Omental fat pad (tissue), 4 donors: ENCODE measurements at places on chromosomes 11 and 22.
A peak's percentile ranks its signal among the peaks of the same experiment; 100 is the strongest.

- peak; percentile 66 for DNase-seq
Observed at GRCh38 chr22:24175160-24175808, 6.0 kb upstream of the SUSD2 start.

GRCh38 chr22:38758276-38758945, 2.6 kb upstream of the SUN2 start:
- DNase-seq = no peak

GRCh38 chr11:69265210-69265609, 28.7 kb upstream of the MYEOV start:
- DNase-seq = no peak

- no peak for DNase-seq
Observed at GRCh38 chr11:120029321-120029720, 108.6 kb downstream of the TRIM29 start.

DNA sequence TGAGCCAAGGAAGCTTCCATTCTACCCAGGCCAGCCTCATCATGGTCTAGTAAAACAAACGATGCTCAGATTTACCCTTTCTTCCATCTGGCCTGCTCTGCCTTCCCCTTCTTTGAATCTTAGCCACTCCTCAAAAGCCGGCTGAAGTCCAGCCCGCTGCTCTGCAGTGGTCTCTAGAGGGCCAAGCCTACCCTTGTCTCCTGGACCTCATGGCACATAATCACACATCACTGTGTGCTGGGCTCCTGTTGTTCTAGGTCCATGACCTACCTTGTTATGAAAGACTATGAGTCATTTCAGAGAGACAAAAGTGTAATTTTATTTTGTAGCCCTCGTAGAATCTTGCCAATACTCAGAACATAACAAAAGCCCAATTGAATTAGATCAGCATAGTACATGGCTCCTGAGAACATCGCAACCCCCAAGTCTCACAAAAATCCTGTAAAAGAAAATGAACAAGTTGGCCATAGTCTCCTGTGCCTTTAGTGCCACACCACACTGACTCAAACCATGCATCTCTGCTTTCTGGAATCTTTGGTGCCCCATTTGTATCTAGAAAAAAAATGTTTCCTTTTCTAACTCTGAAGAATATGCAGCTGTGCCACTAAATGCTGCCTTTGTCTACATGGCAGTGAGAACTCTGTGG, 192.7 kb downstream of the OPCML start:
- DNase-seq = no peak

DNA sequence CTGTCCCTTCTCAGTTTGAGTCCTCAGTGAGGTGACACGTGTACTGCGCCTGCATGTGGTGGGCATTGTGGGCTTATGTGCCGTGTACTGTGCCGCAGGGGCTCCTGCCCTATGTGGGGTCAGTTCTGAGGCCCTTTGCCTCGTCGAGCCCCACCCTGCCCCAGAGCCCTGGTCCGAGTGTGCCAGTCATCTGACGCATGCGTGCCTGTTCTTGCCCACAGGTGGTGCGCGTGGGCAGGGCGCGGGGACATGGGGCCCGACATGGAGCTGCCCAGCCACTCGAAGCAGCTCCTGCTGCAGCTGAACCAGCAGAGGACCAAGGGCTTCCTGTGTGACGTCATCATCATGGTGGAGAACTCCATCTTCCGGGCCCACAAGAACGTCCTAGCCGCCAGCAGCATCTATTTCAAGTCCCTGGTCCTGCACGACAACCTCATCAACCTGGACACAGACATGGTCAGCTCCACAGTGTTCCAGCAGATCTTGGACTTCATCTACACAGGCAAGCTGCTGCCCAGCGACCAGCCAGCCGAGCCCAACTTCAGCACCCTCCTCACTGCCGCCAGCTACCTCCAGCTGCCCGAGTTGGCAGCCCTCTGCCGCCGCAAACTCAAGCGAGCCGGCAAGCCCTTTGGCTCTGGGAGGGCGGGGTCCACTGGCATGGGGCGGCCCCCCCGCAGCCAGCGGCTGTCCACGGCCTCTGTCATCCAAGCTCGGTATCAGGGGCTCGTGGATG, 22.3 kb upstream of the TMEM191C start:
- no peak for DNase-seq

DNA sequence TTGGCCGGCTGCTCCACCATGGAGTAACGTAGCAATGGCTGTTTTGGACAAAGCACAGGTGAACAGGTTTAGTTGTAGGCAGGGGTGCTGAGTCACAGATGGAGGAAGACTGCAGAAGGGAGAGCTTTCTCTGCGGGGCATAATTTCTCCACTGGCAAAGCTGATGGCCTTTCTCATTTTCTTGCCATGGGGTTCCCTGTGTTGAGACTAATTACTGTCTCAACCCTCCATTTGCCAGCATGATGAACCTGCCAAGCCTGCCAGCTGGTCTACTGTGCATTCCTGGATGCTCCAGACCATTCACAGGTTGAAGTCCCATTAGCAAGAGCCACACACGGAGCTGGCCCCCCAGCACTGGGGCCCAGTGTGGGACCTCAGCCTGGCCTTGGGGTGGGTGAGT, 202.4 kb downstream of the BARX2 start:
- DNase-seq = no peak

- no peak for DNase-seq
Observed at GRCh38 chr11:107017433-107018218, 650 bp downstream of the GUCY1A2 start.
